ENCODE measurements at places on chromosomes 4 and X. TPM values are rescaled to one million over a fixed set of nuclear protein-coding genes. Genes with fewer than 3 reads are reported as not detected.

DNA sequence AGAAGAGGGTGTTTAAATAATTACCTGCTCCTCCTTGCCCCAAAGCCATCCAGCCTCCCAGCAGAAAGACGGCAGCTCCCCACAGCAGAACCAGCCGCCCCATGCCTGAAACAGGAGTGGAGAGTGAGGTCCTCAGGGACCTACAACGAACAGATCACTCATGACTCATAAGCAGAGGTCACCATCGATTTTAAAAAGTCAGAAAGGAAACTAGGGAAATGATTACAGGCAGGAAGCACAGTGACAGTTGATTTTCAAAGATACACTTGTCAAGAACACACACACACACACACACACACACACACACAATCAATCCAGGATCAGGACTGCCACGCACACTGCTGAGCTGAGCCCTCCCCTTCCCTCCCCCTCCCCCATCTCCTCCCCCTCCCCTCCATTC is at the start of gene CRLF2:
Gene CRLF2 (minus strand): TSS at position 118 of the 400 bp plus-strand sequence. CDS start 15 bp downstream, at position 103.
- no peak within 1 kb of the TSS for H3K27ac ChIP-seq
- no peaks in the 10 kb centered on the region for H3K27me3 ChIP-seq
- no peak for DNase-seq
- H3K4me3 ChIP-seq: no peak within 1 kb of the TSS
- no peaks in the 10 kb centered on the region for H3K4me1 ChIP-seq

DNA sequence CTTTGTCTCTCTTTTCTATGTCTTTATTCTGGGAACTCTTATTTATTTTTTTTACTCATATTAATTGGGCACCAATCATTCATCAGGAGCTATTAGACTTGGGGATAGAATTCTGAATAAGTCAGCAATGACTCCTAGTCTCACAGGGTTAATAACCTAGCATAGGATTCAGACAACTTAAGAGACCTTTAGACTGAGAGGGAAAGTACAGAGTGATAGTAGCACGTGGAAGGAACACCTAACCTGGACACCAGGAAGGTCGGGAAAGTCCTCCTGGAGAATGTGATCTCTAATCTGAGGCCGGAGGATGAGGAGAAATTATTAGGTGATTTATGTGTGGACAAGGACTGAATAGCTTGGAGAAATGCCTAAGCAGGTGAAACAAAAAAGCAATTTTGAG is 3.9 kb upstream of the SYNPO2 start:
- DNase-seq: no peak
- no peak overlapping the region for H3K4me3 ChIP-seq
- no peaks in the 10 kb centered on the region for H3K36me3 ChIP-seq
- no peaks in the 10 kb centered on the region for H3K27me3 ChIP-seq
- no peak overlapping the region for H3K27ac ChIP-seq

RTL5 gene
- 2.6 TPM for total RNA-seq

DNA sequence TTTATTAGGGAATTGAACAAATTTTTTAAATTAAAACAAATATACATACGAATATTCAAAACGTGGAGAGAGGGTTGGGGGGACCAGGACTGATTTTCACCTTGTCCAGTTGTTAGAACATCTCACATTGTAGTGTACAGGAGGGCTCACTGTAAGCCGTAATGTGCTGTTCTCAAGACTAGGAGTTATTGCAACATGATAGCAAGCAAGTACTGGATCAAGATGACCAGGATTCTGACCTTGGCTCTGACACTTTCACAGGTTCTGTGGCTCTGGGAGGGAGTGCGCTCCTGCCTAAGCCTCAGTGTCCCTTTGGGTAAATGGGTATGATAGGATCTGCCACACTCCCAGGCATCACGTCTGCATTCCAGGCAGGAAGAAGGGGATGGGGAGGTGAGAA is 59.0 kb downstream of the SORCS2 start:
- peaks cover 30% of the 10 kb centered on the region for H3K4me1 ChIP-seq
- no peak overlapping the region for H3K4me3 ChIP-seq
- no peak overlapping the region for H3K27ac ChIP-seq
- no peaks in the 10 kb centered on the region for H3K27me3 ChIP-seq
- no peak for DNase-seq
- no peaks in the 10 kb centered on the region for H3K36me3 ChIP-seq

DNA sequence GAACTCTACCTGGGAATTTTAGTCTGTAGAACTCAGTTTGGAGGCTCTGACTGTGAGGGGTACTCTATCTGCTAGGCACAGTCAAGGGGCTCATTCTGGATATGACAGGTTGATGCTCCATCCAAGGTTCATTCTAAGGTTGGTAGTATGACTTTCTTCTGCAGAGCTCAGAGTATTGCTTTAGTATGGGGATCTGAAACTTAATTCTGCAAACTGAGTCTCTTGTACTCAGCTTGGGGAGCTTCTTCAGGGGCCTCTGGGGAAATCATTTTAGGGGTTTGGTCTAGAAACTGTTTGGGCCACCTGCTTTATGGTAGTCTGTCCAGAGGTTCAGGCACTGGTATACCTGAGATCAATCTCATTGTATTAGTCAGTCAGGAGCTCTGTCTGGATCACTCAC is 9.7 kb upstream of the TSR2 start:
- no peaks in the 10 kb centered on the region for H3K4me1 ChIP-seq
- H3K27me3 ChIP-seq: no peaks in the 10 kb centered on the region
- H3K36me3 ChIP-seq: no peaks in the 10 kb centered on the region

UBL4A gene
- total RNA-seq: 60.2 TPM

TMSB15C gene
- total RNA-seq: 0.27 TPM

All from left ventricle myocardium inferior (tissue), 1 donor.